Fibroblast of skin of left biceps (primary cell): ENCODE measurements at places on chromosomes 2 and 18.

GRCh38 chr2:11898576-11898975 is 152.1 kb downstream of the LPIN1 start:
- DNase-seq, result no peak

DNA sequence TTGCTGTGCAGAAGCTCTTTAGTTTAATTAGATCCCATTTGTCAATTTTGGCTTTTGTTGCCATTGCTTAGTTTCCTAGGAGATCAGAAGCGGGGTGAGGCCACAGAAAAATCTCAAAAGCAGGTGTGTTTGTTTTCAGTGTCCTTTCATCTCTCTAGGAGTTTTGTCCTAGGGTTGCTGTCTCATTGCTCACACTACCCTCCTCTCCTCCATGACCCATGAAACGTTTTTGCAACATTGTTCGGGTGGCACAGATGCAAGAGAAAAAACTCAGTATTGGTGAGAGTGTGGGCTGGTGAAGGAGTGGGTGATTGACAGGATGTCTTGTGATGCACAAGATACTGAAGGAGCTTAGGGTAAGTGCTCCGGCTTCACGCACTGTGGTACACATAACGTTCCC is 103.6 kb downstream of the LYPD1 start:
- DNase-seq, result no peak

DNA sequence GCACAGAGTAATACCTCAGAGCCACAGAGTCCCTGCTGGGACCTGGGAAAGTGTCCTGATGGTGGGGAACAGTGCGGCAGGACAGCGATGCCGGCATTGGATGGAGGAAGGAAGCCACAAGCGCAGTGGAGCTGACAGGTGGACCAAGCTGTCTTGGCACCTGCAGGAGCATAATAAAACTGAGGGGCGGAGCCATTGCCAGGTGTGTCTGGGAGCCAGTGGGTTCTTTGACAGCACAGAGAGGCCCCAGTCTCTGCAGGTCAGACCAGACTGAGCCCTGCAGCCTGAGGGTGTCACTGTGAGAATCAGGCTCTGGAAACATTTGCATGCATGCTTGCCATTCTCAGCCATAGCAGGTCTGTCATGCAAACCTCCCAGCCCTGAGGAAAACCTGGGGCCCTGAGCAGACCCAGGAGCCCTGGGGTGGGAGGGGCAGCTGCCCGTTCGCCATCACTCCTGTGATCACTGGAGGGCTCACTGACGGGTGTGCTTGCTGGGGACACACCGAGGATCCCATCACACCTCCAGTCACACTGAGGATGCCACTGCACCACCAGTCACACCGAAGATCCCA is 210.5 kb upstream of the HDAC4 start:
- no peak for DNase-seq

- no peak for DNase-seq
Measured at GRCh38 chr18:8999872-9000271, 102.6 kb upstream of the NDUFV2 start.

DNA sequence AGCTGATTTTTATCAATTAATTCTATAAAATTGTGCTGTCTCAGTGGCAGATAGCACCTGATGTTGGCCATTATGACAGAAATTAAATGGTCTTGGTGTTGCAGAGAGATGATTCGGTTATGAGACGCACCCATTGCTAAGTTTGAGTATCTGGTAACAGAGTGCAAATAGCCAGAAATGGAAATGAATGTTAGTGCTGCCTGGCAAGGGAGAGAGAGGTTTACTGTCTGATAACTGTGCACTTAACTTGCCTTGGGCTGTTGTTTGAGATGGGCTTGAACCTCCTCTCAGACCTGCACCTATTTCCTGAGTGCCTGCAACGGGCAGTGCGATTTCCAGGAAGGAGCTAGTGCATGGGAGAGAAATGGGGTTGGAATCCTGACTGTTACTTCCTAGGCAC is 11.7 kb downstream of the DPYSL5 start:
- no peak for DNase-seq

- DNase-seq, result no peak
Measured at GRCh38 chr2:190352668-190353536, 9.5 kb downstream of the INPP1 start.

GRCh38 chr2:106664669-106665068 is 177.5 kb downstream of the CD8B2 start:
- DNase-seq, result no peak

GRCh38 chr2:168660870-168661862 is 141.3 kb upstream of the NOSTRIN start:
- no peak for DNase-seq

DNA sequence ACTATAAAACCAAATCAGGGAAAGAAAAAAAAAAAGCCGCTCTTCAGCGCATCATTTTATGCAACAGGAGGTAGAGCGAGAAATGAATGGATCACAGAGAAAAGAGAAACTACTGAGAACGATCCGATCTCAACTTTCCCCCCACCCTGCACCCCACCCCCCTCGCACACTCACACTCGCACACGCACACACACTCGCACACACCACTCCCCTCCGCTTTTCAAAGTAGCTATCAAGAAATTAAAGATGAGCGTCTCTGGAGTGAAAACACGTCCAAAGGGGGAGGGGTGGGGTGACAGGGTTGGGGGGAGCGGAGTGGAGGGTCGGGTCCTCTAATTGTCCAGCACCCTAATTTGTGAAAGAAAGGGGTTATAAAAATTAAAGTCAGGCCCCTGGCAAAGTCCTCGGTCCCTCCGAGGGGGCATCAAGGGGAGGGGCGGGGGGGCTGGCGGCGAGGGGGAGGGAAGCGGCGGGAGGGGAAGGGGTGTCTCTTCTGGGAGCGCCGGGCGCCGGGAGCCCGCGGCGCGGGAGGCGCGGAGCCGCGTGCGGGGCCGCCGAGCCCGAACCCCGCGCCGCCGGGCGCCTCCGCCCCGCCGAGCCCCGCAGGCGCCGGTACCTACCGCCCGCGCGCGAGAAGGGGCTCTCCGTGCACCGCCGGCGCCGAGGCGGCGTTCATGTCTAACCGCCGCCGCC is 428 bp downstream of the TCF4 start:
- no peak for DNase-seq

- no peak for DNase-seq
Measured at GRCh38 chr2:105841551-105841950, 96.8 kb downstream of the NCK2 start.

DNA sequence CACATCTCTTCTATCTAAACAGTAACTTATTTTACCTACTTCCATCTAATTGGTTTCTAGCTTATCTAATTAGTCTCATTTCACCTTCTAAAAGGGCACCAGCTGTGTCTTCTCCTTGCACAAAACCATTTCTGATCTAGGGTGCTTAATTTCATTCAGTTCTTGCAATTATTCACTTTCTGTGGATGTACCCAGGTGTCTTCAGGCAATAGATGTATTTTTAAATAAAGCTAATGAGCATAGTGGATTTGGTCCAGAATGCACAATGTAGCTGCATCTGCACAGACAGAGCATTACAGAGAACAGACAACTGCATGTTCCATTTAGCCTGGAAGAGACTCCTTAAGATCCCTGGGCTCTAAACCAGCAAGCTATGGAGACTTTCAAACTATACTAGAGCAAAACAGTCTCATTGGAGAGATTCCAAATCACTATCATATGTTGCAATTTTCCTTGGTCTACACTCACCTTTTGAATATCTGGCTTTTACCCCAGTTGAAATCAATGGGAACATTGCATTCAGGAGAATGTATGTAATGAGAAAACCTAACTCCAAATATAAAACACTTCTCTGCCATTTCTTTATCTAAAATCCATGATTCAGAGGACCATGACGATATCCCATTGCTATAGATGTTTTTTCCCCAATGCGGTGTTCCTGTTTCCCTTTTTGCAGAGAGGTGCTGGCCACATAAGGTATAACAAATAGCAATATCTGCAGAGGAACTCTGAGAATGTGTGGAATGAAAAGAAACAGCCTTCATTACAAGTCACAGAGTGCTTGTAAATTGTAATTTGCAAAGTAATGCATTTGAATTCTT is 3.5 kb upstream of the RFX8 start:
- no peak for DNase-seq

- no peak for DNase-seq
Measured at GRCh38 chr2:108625186-108625827, 91.0 kb downstream of the LIMS1 start.

DNA sequence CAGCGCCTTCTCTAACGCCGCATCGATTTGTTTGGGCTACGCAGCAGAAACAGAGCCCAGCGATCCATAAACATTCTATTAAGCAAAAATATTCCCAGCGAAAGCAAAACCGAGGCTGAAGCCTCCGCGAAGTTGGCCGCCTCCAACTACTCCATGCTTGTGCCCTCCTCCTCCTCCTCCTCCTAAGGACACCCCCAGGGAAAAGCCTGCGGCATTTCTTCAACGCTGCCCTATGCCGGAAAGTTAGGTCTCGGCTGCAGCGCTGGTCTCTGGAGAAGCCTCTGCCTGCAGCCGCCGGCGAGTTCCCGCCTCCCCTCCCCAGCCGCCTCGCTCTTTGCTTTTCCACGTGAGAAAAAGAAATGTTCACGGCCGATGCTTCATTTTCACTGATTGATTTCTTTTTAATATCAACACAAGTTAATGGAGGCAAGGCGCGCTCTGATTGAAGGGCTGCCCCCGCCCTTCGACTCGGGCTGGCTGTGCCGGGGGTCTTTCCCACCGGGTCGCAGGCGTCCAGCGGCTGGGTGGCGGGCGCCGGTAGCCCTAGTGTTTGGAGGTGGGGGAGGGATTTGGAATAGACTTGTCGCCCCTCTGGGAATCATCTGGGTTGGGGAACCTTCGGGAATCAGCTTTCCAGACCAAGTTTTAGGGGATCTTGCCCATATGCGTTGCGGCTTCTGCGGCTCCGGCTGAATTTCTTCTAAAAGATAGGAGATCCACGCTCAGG is 3.9 kb downstream of the NRP2 start:
- no peak for DNase-seq

- no peak for DNase-seq
Measured at GRCh38 chr2:120447127-120447785, 101.3 kb downstream of the INHBB start.

- no peak for DNase-seq
Measured at GRCh38 chr2:195428673-195429072, 228.4 kb upstream of the SLC39A10 start.

- DNase-seq, result no peak
Measured at GRCh38 chr2:119263025-119263424, 39.4 kb downstream of the STEAP3 start.

GRCh38 chr2:31302940-31303563 is 69.1 kb downstream of the EHD3 start:
- DNase-seq, result no peak

- DNase-seq, result no peak
Measured at GRCh38 chr2:23512778-23513177, 127.8 kb downstream of the KLHL29 start.

DNA sequence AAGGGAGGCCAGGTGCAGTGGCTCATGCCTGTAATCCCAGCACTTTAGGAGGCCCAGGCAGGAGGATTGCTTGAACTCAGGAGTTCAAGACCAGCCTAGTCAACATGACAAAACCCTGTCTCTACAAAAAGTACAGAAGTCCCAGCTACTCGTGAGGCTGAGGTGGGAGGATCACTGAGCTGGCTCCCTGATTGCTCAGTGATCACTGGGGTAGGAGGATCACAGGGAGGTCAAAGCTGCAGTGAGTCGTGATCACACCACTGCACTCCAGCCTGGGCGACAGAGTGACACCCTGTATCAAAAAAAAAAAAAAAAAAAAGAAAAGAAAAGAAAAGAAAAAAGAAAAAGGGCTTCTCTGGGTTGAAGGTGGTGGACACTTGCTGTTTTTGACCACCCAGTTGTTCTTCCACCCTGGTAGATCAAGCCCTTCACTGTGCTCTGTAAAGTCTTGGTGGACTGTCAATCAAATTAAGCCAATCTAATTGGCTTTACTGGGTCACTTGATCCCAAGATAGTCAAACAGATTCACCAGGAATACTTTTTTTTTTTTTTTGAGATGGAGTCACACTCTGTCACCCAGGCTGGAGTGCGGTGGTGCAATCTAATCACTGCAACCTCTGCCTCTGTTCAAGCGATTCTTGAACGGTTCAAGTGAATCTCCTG is 191.6 kb downstream of the AGPS start:
- DNase-seq, result no peak

- no peak for DNase-seq
Measured at GRCh38 chr2:16387461-16387984, 278.1 kb downstream of the CYRIA start.

- no peak for DNase-seq
Measured at GRCh38 chr2:176003958-176004357, 1.9 kb upstream of the LNPK start.

DNA sequence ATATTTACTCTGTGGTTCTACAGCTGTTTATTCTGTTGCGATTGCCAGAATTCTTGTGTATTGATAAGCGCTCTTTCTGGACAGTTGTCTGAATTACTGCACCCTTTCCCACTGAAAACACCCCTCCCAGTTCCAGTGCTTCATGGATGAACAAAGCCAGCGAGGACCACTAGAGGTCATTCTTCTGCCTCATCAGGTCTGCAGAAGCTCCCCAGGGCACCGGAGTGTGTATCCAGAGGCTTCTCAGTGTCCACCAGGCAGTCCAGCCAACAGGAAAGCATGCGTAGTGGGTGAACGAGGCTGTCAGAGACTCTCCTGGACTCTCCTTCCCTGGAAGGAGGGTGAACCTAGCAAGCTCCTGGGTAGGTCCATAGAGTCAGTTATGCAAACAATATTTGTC is 40.6 kb upstream of the INHBB start:
- no peak for DNase-seq

GRCh38 chr2:127226520-127227263 is 6.6 kb upstream of the CYP27C1 start:
- DNase-seq, result peak; percentile 17

GRCh38 chr18:79393181-79393634 is 2.5 kb upstream of the NFATC1 start:
- no peak for DNase-seq

- DNase-seq, result no peak
Measured at GRCh38 chr18:7329016-7329415, 98.1 kb downstream of the LRRC30 start.

DNA sequence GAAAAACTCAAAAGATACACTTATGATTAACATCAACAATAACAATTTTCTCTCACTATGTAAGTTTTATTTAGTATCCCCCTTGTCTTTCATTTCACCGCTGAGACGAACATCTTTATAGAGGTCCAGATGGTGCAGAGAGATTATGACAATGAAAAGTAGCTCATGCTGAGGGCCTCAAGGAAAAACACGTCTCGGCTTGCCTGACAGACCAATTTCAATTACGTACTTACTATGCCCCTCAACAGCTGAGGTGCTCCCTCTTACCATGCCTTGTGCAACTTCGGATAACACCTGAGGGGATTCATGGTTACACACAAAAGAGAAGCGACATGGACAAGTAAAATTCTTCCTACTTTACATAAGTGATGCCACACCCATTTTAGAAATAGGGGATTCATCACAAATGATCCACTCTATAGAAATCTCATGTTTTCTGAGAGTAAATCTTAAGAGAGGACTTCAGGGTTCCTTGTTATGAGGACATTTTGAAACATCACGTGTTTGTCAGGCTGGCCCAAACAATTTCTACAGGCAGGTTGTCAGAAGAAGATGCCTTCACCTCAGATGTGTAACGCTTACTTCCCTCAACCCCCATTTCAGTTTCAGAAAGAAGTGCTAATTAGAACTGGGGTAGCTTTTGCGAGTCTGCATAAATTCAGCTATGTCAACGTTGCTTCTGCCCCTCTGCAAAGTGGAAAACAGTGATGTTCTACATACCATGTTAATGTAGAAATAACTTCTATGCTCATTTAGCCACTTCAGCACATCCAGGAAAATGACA is 191.4 kb downstream of the NRXN1 start:
- DNase-seq, result no peak
